ENCODE measurements at places on chromosomes 1 and 21. TPM values are rescaled to one million over a fixed set of nuclear protein-coding genes. Genes with fewer than 3 reads are reported as not detected.

GRCh38 chr1:100811808-100812207, 82.8 kb downstream of the EXTL2 start:
- DNase-seq, result no peak

- DNase-seq, result no peak
These were observed 19.3 kb upstream of the ADARB1 start for GRCh38 chr21:45054927-45055612.

DNA sequence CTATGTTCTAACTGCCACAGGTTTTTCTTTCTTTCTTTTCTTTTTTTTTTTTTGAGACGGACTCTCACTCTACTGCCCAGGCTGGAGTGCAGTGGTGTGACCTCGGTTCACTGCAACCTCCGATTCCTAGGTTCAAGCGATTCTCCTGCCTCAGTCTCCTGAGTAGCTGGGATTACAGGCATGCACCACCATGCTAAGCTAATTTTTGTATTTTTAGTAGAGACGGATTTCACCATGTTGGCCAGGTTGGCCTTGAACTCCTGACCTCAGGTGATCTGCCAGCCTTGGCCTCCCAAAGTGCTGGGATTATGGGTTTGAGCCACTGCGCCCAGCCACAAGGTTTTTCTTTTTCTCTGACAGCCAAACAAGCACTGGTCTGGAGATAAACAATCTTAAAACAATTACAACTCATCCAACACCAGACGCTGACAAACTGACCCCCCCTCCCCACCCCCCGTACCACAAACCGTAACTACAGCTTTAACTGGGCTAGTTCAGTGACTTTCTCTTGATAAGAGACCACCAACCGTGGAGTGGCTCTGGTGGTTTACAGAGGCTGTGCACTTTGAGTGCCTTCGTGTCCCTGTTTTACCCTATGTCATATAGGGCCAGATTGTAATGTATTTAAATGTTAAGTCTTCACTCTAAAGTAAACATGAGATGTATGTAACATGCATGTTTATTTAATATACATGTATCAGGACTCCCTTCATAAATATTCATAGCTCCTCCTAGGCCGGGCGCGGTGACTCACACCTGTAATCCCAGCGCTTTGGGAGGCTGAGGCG, 19.5 kb upstream of the PUM1 start:
- no peak for DNase-seq

GRCh38 chr1:89578151-89578550, 53.5 kb downstream of the LRRC8B start:
- no peak for DNase-seq

DNA sequence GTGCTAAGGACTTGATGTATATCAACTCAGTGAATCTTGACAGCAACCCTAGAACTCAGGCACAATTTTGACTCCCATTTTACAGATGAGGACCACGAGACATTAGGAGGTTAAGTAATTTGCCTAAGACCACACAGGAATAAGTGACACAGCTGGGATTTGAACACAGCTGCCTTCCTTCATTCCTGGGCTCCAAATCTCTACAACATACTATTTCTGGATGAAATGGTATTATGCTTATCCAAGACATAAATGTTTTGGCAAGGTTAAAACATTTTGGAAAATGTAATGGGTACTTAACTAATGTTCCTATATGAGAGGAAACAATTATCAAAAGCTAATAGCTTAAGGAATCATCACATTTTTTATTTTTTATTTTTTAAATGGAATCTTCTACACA, 4.8 kb downstream of the CLDN8 start:
- no peak for DNase-seq

- DNase-seq, result no peak
These were observed 122.4 kb downstream of the AKT3 start for GRCh38 chr1:243727503-243728203.

- DNase-seq, result no peak
These were observed 12.4 kb upstream of the ATP1A1 start for GRCh38 chr1:116360429-116361173.

DNA sequence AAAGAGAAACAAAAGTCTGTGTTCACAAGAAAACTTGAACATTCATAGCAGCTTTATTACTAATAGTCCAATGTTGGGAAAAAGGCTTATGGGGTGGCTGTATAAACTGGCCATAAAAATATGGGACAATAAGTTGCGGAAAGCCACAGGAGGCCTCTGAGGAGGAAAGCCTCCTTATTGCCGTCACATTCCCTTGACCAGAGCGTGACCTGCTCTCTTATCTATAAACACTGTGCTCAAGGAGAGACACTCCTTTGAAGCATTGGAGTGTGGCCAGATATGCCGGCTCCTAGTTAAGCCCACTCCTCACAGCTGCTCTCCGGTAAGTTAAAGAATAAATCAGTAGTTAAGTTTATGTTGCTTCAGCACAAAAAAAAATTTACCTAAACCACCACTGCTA, 19.7 kb downstream of the OR6Y1 start:
- DNase-seq, result no peak

DNA sequence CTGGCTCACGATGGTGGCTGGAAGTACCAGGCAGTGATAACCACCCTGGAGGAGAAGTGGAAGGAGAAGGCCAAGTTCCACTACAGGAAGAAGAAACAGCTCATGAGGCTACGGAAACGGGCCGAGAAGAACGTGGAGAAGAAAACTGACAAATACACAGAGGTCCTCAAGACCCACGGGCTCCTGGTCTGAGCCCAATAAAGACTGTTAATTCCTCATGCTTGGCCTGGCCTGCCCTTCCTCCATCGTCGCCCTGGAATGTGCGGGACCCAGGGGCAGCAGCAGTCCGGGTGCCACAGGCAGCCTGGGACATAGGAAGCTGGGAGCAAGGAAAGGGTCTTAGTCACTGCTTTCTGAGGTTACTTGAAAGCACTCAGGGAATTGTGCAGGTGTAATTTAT, 10.8 kb downstream of the IL24 start:
- DNase-seq, result no peak

GRCh38 chr1:13823936-13824335, 123.9 kb downstream of the PRDM2 start:
- no peak for DNase-seq

- peak; percentile 41 for DNase-seq
These were observed 1.1 kb downstream of the DFFB start for GRCh38 chr1:3858231-3858981.

DNA sequence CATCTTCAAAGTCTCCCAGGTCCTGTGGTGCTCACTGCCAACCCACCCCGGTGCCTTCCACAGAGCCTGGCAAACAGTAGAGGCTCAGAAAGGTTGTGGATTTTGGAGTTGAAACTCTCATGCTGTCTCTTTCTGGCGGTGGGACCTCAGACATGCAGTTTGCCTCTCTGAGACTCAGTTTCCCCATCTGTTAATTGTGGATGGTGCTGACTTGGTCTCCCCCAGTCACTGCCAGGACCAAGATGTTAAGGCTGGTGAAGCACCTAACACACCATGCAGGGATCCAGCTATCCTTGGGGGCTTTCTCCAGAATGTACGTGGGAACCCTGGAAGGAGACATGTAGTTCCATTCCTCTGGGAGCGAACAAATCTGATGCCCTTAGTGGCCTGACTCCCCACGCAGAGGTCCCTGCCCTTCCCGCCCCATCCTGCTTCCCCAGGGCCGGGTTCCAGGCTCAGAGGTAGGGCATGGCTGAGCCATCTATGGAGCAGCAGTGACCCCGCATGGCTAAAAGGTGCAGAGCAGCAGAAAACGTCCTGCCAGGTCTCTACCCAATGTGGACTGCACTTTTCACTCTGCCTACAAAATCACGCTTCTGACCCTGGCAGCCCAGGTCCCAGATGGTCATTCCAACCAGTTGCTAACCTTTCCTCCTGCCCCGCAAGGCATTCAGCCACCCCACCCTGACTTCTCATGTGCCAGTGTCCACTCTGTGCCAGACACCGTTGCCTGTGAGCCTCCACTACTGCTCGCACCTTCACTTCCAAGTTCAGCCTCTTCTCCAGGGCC, 9.2 kb upstream of the TTC22 start:
- DNase-seq, result peak; percentile 80

DNA sequence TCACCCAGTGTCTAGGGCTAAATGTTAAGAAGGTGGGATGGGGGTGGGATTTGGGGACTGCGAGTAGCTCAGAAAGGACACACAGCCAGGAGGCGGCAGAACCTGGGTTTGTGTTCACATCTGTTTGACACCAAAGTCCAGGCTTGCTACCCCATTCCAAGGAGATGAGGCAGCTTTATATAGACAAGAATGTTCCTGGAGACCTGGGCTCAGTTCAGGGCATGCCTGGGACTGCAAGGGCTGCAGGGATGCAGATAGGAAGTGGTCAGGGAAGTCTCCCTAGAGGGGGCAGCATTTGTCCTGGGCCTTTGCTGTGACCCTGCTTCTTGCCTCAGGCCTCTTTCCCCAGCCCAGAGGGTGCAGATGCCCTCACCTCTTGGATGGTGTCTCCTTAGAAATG, 16.3 kb downstream of the PADI3 start:
- no peak for DNase-seq

DNA sequence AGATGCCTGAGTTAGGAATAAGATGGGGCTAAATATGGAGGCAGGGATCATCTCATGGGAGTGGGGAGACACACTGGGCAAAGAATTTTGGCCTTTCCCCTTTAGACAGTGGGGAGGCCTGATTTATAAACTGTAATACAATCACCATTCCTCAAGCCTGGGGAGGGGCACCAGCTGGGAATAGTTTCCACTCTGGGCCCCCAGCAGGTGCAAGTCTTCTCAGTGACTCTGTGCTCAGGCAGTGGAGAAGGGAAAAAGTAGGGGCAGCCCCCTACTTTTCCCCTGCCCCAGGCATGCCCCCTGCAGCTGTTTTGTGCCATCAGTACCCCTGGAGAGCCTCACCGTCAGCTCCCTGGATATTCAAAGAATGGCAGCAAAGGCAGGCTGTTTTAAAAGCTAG, 19.1 kb downstream of the COA7 start:
- DNase-seq, result no peak

- DNase-seq, result no peak
These were observed 77.5 kb downstream of the CD34 start for GRCh38 chr1:207833381-207833780.

- peak; percentile 40 for DNase-seq
These were observed 435.3 kb upstream of the USP24 start for GRCh38 chr1:55650444-55650843.

DNA sequence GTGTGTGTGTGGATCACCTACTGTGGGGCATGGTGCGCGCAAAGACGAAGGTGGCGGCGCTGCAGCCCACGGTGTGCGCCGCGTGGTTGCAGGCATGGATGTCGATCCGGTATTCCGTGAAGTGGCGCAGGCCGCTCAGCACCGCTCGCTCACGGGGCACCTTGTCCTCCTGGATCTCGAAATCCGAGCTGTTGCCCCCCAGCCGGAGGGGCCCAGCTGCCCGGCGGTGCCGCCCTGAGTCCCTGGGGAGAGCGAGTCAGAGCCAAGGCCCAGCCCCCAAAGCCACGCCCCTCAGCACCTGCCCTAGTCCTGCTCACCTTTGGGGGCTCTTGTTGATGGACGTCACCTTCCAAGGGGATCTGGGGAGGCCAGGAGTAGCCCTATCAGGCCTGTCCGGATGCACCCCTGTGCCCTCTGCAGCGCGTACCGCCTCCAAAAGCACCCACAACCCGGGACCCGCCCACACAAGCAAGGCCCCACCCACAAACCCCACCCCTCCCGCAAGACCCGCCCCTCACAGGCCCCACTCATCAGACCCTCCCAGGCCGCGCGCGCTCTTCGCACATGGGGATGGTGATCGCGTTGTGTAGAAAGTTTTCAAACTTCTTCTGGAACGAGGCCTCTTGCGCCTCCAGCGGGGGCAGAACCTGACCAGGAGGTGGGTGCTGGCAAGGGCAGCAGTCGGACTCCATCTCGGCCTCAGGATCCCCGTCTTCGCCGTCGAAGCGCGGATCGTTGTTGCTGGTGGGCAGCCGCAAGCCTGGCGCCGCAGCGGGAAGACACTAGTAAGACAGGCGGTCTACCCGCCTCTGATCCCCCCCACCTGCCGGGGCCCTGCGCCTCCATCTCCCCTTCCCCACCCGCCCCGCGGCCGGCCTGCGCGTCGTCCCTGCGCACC, 13.6 kb downstream of the INSRR start:
- no peak for DNase-seq

DNA sequence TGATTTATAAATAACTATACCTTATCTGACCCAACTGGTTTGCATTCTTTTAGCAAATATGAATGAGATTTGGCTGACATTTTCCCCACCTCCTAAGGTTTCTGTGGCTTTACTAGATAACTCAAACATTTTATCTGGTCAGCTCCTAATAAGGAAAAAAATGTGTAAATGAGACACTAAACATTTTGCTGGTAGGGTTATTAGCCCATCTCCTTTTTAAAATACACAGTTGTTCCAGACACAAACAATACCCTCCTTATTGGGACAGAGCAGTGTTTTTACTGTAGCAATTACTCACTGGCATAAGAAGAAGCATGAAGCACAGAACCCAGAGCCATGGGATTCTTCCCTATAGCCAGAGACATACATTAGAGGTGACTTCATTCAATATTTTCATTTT, 53.8 kb upstream of the NUF2 start:
- no peak for DNase-seq

- no peak for DNase-seq
These were observed 202.6 kb upstream of the COA6 start for GRCh38 chr1:234170622-234171021.

- no peak for DNase-seq
These were observed 313.4 kb downstream of the SPATA17 start for GRCh38 chr1:217944550-217944949.

APCS gene
- not detected for total RNA-seq

IGSF21 gene
- total RNA-seq, result 2.1 TPM

THEM5 gene
- total RNA-seq, result not detected

TRIM67 gene
- total RNA-seq, result not detected

WNT3A gene
- not detected for total RNA-seq

VAMP4 gene
- 12.9 TPM for total RNA-seq

LENEP gene
- not detected for total RNA-seq

All from ovary (tissue), 10 donors.